ENCODE measurements at places on chromosomes 7 and 10.

- DNase-seq, result no peak
These were observed 167.3 kb downstream of the EGFR start for GRCh38 chr7:55185941-55186609.

GRCh38 chr7:82615527-82615926 is 171.9 kb upstream of the CACNA2D1 start:
- no peak for DNase-seq

DNA sequence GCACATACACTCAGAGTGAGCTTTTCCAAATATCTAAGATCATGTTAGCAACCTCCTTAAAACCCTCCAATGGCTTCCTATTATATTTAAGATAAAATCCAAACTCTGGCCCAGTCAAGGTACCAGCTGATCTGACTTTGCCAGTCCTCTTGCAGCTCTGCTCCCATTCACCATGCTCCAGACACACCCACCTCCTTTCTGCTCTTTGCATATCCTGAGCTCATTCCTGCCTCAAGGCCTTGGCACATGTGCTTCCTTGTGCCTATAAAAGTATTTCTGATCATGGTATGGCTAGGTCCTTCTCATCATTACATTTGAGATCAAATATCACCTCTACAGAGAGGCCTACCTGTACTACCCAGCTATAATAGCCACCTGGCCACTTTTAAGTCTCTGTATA is 27.5 kb downstream of the XPNPEP1 start:
- DNase-seq, result no peak

- no peak for DNase-seq
These were observed 139.9 kb downstream of the CXCL12 start for GRCh38 chr10:44244745-44245600.

DNA sequence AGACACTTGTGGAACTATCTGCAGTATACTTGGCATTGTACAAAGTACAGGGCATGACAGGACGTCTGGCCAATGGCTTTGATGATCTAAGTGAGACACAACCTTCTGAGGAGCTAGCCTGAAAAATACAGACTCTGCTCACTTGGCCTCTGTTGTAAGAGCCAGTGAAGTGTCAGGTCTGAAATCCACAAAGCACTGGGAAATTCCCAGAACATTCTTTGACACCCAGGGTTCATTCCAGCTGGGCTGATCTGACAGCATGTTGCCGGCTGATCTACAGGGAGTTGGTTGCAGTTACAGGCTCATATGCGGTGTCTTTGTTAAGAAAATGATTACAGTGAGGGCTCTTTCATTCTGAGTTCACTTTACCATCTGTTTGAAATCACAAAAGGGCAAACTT is 354.6 kb downstream of the PHF14 start:
- DNase-seq, result no peak

DNA sequence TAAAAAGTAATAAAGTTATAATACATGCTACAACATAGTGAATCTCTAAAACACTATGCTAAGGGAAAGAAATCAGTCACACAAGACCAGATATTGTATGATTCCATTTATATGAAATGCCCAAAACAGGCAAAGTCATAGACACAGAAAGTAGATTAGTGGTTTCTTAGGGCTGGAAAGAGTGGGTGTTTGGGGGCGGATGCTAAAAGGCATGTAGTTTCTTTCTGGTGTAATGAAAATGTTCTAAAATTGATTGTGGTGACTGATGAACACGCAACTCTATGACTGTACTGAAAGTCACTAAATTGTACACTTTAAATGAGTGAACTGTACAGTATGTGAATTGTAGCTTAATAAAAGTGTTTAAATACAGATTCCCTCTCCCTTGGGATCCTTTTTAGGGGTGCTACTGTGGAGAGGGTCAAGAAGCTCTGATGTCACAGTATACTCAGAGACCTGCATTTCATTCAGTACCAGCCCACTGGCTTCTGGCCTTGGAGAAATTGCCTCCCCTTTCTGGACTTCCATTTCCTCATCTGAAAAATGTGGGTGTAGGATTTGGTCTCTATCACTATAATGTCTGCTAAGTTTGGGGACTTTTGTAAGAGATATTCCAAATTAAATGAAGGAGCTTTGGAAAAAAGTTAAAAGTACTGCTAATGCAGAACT is 46.4 kb downstream of the AOAH start:
- DNase-seq, result no peak
